Activated CD8-positive, alpha-beta T cell treated with anti-CD3 and anti-CD28 coated beads, Interleukin-2, amount 10 ng/mL, durations not matched to agents 7 days and 5 days (primary cell): ENCODE measurements at places on chromosomes 7 and 10. TPM values are rescaled to one million over a fixed set of nuclear protein-coding genes. Genes with fewer than 3 reads are reported as not detected.
A peak's percentile ranks its signal among the peaks of the same experiment; 100 is the strongest.

Gene FAM200A
- total RNA-seq, result 5.4 TPM

Gene DLX5
- total RNA-seq, result not detected

Gene HOXA4
- not detected for total RNA-seq

Gene ADD3
- 172 TPM for total RNA-seq

Gene PNLIPRP3
- total RNA-seq, result not detected

Gene H2BK1
- total RNA-seq, result 0.76 TPM

Gene PKD1L1
- 0.08 TPM for total RNA-seq

Gene GTPBP4
- total RNA-seq, result 67.1 TPM

Gene HOXA10
- not detected for total RNA-seq

GRCh38 chr10:15146366-15146765, 22.1 kb downstream of the NMT2 start:
- no peak overlapping the region for H3K27ac ChIP-seq
- H3K27me3 ChIP-seq, result no peaks in the 10 kb centered on the region
- no peak for DNase-seq
- H3K4me1 ChIP-seq, result peaks cover 23% of the 10 kb centered on the region
- peaks cover 7% of the 10 kb centered on the region for H3K36me3 ChIP-seq

GRCh38 chr10:94397549-94398370, 4.6 kb upstream of the TBC1D12 start:
- no peaks in the 10 kb centered on the region for H3K4me1 ChIP-seq
- H3K27me3 ChIP-seq, result peaks cover 17% of the 10 kb centered on the region

- no peak for DNase-seq
- no peak overlapping the region for H3K27ac ChIP-seq
- H3K36me3 ChIP-seq, result no peaks in the 10 kb centered on the region
- H3K4me1 ChIP-seq, result no peaks in the 10 kb centered on the region
- no peak overlapping the region for H3K4me3 ChIP-seq
Measured at GRCh38 chr7:12895296-12895695, 207.9 kb downstream of the ARL4A start.

DNA sequence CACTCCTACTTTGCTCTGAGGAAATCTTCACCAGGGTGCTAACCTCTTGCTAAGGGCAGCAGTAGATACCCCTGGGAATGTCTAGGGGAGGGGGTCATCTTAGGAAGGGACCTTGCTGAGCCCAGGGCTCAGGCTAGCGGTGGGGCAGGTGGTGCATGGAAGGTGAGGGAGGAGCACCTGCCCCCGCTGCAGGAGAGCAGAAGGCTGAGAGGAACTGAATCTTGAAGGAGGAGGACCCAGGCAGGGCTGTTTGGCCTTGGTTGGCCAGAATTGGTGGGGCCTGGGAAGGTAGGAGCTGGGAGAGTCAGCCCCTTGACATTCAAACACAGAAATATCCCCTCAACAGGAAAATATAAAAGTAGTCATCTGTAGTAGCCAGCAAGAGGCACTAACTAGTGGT, 7.0 kb downstream of the CALHM3 start:
- peak overlapping the region; percentile 95 for H3K27ac ChIP-seq
- DNase-seq, result no peak
- H3K27me3 ChIP-seq, result no peaks in the 10 kb centered on the region
- peaks cover 88% of the 10 kb centered on the region for H3K4me1 ChIP-seq
- peaks cover 15% of the 10 kb centered on the region for H3K36me3 ChIP-seq
- peak overlapping the region; percentile 74 for H3K4me3 ChIP-seq

GRCh38 chr10:15801147-15801546, 59.2 kb downstream of the MINDY3 start:
- H3K36me3 ChIP-seq, result peaks cover 39% of the 10 kb centered on the region
- H3K27me3 ChIP-seq, result no peaks in the 10 kb centered on the region
- H3K4me3 ChIP-seq, result no peak overlapping the region
- no peak for DNase-seq
- no peak overlapping the region for H3K27ac ChIP-seq

GRCh38 chr7:98249106-98249505, 2.9 kb downstream of the TECPR1 start:
- peak overlapping the region; percentile 39 for H3K4me3 ChIP-seq
- no peaks in the 10 kb centered on the region for H3K27me3 ChIP-seq
- peaks cover 50% of the 10 kb centered on the region for H3K4me1 ChIP-seq
- peak overlapping the region; percentile 98 for H3K27ac ChIP-seq

DNA sequence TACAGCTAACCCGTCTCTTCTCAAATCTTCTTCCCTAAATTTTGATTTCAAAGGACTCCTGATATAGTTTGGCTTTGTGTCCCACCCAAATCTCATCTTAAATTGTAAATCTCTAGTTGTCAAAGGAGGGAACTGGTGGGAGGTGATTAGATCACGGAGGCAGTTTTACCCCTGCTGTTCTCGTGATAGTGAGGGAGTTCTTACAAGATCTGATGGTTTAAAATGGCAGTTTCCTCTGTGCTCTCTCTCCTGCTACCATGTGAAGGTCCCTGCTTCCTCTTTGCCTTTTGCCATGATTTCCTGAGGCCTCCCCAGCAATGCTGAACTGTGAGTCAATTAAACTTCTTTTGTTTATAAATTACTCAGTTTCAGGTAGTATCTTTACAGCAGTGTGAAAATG, 269.3 kb downstream of the POLR1F start:
- no peak overlapping the region for H3K4me3 ChIP-seq
- no peak overlapping the region for H3K27ac ChIP-seq
- H3K4me1 ChIP-seq, result no peaks in the 10 kb centered on the region

- DNase-seq, result no peak
- peaks cover 11% of the 10 kb centered on the region for H3K4me1 ChIP-seq
- H3K27ac ChIP-seq, result no peak overlapping the region
- no peak overlapping the region for H3K4me3 ChIP-seq
- peaks cover 7% of the 10 kb centered on the region for H3K27me3 ChIP-seq
Measured at GRCh38 chr7:159191236-159191635, 46.6 kb upstream of the VIPR2 start.

DNA sequence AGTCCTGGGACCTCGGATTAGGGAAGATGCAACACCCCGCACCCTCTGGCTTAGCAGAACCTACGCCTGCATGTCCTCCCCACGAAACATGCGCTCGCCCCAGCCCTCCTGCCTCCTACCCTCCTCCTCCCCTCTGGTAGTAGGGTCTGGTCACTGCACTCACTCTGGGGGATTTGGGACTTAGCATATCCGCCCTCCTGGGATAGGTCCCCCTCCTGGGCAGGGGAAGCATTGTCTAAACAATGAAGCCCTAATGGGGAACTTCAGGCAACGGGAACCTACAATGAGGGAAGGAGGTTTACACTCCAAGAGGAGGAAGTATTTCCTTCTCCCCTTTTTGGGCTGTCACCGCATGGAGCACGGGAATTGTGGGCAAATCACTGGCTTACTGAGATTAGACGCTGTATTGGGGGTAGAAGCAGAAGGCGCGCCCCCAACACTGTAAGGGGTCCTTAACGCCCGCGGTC, 892 bp downstream of the CRHR2 start:
- no peaks in the 10 kb centered on the region for H3K36me3 ChIP-seq
- no peak for DNase-seq
- peaks cover 72% of the 10 kb centered on the region for H3K27me3 ChIP-seq

DNA sequence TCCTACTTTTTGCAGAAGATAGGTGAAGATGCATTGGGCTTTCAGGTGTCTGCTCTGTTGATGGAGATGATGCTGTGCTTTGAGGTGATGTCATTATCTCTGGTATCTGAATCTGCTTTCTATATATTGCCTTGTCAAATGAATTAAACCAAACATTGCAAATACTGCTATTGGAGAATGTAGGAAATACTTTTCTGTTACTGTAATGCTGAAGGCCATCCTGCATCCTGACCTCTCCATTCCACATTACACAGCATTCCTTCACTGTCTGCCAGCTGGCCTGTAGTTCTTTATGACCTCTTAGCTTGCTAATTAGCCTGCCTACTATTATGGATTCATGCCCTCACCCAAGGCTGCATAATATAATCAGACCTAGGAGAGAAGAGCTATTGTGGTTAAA, 73.2 kb downstream of the VCL start:
- no peak for DNase-seq
- no peak overlapping the region for H3K27ac ChIP-seq
- no peaks in the 10 kb centered on the region for H3K27me3 ChIP-seq
- H3K4me1 ChIP-seq, result no peaks in the 10 kb centered on the region

- no peak overlapping the region for H3K4me3 ChIP-seq
- no peaks in the 10 kb centered on the region for H3K36me3 ChIP-seq
- no peak overlapping the region for H3K27ac ChIP-seq
Measured at GRCh38 chr10:131146790-131147189, 164.7 kb downstream of the TCERG1L start.

GRCh38 chr10:25959540-25960232, 25.7 kb downstream of the MYO3A start:
- no peaks in the 10 kb centered on the region for H3K4me1 ChIP-seq
- H3K27ac ChIP-seq, result no peak overlapping the region
- no peaks in the 10 kb centered on the region for H3K36me3 ChIP-seq
- DNase-seq, result no peak

DNA sequence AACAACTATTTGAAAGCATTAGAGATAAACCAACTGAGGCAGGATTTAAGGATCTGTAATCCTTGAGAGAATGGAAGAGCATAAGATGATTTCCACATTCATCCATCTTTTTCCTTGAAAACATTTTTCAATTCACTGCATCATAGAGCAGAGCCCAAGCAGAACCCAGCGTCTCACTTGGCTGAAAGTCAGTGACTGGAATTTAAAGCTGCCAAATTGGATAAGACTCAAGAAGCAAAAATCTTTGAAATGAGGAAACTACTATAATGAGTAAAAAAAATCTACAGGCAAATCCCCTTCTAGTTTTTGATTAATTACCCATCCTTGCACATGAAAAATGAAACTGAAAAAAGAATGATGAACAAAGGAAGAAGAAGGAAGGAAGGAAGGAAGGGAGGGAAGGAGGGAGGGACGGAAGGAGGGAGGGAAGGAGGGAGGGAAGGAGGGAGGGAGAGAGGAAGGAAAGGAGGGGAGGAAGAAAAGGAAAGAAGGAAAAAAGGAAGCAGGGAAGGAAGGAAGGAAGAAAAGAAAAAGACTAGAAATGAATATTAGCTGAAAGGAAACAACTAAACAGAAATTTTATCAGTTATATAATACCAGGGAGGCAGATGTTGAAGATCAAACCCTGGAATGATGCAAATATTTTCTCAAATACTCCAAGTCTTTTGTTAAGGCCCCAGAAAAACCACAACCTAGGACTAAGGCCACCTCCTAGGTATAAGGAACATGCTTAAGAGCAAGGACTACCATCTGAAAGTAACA, 336.3 kb upstream of the MAGI2 start:
- H3K4me1 ChIP-seq, result no peaks in the 10 kb centered on the region
- no peak overlapping the region for H3K4me3 ChIP-seq
- no peaks in the 10 kb centered on the region for H3K36me3 ChIP-seq
- DNase-seq, result no peak

GRCh38 chr10:30928742-30929141, 102.9 kb downstream of the ZNF438 start:
- no peaks in the 10 kb centered on the region for H3K27me3 ChIP-seq
- no peak for DNase-seq
- H3K27ac ChIP-seq, result peak overlapping the region; percentile 81
- H3K36me3 ChIP-seq, result peaks cover 16% of the 10 kb centered on the region
- H3K4me3 ChIP-seq, result peak overlapping the region; percentile 64

DNA sequence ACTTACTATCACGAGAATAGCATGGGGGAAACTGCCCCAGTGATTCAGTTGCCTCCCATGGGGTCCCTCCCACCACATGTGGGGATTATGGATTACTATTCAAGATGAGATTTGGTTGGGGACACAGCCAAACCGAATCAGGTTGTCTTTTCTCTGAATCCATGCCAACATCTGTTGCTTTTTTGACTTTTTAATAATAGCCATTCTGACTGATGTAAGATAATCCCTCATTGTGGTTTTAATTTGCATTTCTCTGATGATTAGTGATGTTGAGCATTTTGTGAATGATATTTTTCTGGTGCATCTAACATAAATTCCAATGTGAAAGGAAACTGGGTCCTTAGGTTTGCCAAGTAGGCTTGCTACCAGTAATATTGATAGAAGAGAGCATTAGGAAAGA, 69.0 kb upstream of the ARHGAP21 start:
- no peaks in the 10 kb centered on the region for H3K4me1 ChIP-seq
- DNase-seq, result no peak
- no peak overlapping the region for H3K4me3 ChIP-seq
- no peak overlapping the region for H3K27ac ChIP-seq
- no peaks in the 10 kb centered on the region for H3K36me3 ChIP-seq
- H3K27me3 ChIP-seq, result no peaks in the 10 kb centered on the region

DNA sequence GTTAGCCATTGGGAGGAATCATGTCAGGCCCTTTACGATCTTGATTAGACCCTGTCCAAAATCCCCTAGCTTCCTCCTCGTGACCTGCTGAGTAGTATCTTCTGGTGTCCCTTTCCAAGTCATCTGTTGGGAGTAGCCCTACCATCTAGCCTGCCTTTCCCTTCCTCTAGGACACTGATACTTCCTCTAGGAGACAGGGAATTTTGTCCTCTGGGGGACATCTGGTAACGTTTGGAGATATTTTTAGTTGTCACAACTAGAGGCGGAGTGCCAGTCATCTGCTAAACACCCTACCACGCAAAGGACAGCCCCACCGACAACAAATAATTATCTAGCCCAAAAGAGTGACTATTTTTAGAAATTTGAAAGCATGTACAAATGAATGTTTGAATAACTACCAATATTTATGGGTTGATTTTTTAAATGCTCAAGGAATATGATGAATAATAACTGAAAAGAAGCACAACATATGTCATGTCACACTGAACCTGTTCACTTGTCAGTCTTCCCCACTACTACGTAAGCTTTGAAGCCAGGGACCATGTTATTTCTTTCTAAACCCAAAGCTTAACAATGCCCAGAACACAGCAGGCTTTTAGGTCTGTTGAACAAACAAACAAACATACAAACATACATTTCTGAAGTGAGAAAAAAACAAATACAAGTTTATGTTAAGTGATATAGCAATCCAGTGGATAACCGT, 105.9 kb downstream of the ARHGAP12 start:
- H3K27ac ChIP-seq, result no peak overlapping the region
- H3K4me1 ChIP-seq, result no peaks in the 10 kb centered on the region
- no peaks in the 10 kb centered on the region for H3K36me3 ChIP-seq
- no peak for DNase-seq
- H3K27me3 ChIP-seq, result no peaks in the 10 kb centered on the region

- H3K4me1 ChIP-seq, result peaks cover 17% of the 10 kb centered on the region
- DNase-seq, result no peak
- no peak overlapping the region for H3K4me3 ChIP-seq
- H3K36me3 ChIP-seq, result no peaks in the 10 kb centered on the region
- H3K27ac ChIP-seq, result no peak overlapping the region
Measured at GRCh38 chr10:11517150-11517549, 94.3 kb downstream of the USP6NL start.

GRCh38 chr10:121684276-121684675, 86.0 kb upstream of the FGFR2 start:
- no peak overlapping the region for H3K27ac ChIP-seq
- H3K4me3 ChIP-seq, result no peak overlapping the region
- no peaks in the 10 kb centered on the region for H3K36me3 ChIP-seq
- H3K4me1 ChIP-seq, result no peaks in the 10 kb centered on the region
